Glutamatergic neuron (in vitro differentiated cells): ENCODE measurements at places on chromosomes 12 and 14. TPM values are rescaled to one million over a fixed set of nuclear protein-coding genes. Genes with fewer than 3 reads are reported as not detected.

The HOXC5 gene
- not detected for total RNA-seq

The GZMB gene
- total RNA-seq = not detected

GRCh38 chr12:103832048-103832997, 8.7 kb downstream of the NT5DC3 start:
- no peak for DNase-seq
- H3K36me3 ChIP-seq = peaks cover 13% of the 10 kb centered on the region
- no peaks in the 10 kb centered on the region for H3K27me3 ChIP-seq
- H3K4me3 ChIP-seq = no peak overlapping the region

DNA sequence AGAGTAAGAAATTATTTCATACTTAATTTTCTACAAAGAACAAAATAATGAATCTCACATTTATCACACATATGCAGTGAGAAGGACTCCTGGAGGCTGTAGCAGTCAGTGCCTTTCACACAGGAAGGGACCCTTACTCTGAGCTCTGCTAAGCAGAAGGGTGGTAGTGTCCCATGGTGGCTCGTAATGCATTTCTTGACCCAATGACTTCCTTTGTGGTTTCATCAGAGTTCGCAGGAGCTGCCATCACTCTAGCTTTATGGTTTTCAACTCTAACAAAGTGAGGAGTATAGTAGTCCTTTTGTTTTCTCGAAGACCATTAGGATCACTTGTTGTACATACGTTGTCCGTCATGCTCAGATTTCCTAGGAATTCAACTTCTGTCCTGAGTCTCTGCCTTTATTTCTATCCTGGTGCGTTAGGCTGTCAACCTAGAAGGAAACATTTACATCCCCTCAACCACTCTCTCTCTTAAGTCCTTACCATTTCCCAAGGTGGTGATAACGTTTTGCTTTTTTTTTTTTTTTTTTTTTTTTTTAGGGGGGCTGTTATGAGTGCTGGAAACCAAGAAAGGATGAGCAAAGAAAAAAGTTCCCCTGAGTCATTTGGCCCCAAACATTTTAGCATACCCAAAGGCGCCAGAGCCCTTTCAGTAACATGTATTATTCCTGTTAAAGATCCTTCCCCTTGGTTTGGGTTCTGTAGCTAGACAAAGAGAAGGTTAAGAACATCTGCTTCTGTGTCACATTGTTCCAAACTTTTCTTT, 37.2 kb downstream of the GABARAPL1 start:
- no peak overlapping the region for H3K27ac ChIP-seq
- H3K4me3 ChIP-seq = no peak overlapping the region
- no peaks in the 10 kb centered on the region for H3K36me3 ChIP-seq
- no peaks in the 10 kb centered on the region for H3K4me1 ChIP-seq
- no peak for DNase-seq

- H3K4me1 ChIP-seq = no peaks in the 10 kb centered on the region
- no peaks in the 10 kb centered on the region for H3K36me3 ChIP-seq
- peaks cover 2% of the 10 kb centered on the region for H3K27me3 ChIP-seq
These were observed 52.7 kb downstream of the NFKBIA start for GRCh38 chr14:35351897-35352273.

- peaks cover 5% of the 10 kb centered on the region for H3K4me1 ChIP-seq
- peaks cover 4% of the 10 kb centered on the region for H3K36me3 ChIP-seq
- peak; percentile 21 for DNase-seq
These were observed 931.4 kb downstream of the DIO2 start for GRCh38 chr14:79279645-79280597.
